Stimulated activated CD8-positive, alpha-beta memory T cell treated with anti-CD3 and anti-CD28 coated beads, Interleukin-7, amount 100 ng/mL, for 1 hour (primary cell): ENCODE measurements at places on chromosomes 2 and 18.

DNA sequence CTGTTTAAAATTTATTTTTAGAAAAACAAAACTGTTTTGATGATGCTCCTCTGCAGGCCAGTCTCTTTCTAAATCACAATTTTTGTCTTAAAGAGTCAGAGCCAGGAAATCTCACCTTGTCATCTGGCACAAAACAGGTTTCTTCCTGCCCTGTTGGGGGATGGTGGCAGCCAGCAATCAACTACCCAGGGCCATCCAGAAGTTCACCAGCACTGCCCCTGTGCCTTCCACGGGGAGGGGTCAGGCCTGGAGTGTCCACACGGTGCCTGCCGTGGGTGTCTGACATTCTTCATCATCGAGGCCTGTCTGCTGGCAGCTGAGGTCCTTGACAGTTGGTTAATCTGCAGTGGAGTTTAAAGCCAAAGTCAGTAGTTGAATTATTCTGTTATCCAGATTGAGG is 40.0 kb upstream of the BMP10 start:
- DNase-seq: no peak

DNA sequence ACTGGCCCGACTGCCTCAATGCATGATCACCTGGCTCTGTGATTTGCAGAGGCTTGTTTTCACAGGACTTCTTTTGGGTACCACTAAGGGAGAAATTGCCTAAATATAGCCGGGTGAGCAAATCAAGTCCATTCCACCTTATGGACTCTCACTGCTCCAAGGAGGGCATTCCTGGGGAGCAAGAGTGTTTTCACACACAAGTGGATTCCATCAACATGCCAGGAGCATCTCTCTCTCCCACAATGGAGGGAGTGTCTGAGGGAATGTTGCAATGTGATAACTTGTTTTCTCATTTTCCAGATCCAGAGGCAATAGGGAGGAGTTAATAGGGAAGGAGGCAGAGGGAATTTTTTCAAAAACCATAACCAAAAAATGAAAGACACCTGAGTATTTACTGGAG is 250.7 kb downstream of the SATB2 start:
- no peak for DNase-seq

DNA sequence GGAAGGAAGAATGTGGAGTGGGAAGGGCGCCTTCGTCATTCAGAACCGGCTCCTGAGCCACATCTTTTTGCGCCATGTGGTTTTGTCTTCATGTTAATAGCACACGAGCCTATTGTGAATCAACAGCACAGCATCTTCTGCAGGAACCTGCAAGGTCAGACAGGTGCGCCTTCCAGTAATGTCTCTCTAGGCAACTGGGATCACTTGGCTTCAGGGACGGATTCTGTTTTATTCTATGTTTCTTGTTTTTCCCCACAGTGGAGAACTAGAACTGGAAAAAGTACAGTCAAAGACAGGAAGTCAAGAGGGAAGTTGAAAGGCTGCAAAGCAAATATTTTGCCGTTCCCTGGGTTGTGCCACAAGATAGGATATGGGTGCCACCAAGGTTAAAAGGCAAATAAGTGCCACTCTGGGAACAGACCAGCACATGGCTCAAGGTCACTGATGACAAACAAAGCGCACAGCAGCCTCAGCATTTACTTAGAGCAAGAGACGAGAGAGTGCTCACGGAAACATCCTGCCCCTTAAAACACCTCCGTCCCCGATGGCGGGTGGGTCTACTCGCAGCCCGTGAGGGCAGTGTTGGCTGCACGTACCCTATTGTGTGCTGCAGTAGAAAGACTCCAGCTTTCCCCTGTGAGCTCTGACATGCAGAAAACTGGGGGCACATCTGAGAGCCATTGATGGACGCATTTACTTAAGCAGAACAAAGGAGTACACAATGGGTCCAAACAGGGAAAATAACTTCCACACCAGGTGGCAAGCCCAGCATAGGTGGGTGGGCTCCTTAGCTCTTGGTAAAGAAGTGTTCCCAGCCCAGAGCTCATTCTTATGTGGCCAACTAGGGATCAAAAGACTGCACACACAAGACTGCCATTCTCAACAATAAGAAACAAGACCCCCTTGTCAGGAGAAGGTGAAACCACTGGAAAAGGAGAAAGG is 107.2 kb upstream of the PARD3B start:
- DNase-seq: no peak

DNA sequence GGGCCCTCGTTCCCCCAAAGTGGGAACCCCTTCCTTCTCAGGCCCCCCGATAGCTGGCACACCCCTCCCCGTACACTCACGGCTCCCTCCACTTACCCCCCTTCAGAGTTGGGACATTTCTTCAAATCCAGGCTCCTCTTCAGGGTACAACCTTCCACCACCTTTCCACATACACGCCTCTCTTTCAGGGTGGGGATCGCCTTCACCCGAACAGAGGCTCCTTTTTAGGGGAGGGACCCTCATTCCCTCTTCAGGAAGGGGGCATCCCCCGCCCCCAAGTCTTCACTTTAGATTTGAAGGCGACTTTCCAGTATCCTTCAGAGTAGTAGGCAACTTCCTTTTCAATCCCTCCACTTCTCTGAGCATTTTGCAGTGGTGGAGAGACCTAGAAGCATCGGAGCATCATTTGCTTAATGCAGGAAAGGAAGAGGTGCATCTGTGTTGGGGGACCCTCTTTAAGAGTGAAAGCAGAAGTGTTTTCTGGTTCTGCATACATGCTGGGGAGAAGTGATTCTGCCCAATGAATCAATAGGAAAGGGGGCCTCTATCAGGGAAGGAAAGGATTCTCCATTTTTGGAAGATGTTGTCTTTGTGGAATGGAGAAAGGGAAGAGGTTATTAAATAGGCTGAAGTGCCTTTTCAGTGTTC is 845 bp downstream of the EML4 start:
- no peak for DNase-seq

DNA sequence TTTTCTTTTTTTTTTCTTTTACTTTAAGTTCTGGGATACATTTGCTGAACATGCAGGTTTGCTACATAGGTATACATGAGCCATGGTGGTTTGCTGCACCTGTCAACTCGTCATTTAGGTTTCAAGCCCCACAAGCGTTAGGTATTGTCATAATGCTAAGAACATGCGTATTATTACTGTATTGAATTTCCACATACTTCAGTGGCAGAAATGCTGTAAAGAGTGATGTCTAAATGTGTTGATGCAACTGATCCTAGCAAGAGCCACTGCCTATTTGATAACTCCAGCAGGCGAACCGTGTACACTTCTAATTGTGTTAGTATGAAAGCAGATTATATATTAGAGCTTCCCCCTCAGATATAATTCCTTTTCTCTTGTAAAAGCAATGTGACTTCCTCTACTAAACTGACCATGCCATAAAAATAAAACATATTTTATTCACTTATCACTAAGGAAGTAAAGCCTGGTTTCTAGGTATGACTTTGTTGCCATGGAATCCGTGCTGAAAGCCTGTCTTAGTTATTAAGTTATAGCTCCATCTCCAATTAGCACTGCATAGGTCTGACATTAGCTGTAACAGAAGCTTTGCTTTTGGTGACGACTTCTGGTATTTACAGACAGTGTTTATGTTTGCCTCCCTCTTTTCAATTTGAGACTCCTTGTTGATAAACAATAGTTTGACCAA is 280.0 kb downstream of the GALR1 start:
- DNase-seq: no peak

DNA sequence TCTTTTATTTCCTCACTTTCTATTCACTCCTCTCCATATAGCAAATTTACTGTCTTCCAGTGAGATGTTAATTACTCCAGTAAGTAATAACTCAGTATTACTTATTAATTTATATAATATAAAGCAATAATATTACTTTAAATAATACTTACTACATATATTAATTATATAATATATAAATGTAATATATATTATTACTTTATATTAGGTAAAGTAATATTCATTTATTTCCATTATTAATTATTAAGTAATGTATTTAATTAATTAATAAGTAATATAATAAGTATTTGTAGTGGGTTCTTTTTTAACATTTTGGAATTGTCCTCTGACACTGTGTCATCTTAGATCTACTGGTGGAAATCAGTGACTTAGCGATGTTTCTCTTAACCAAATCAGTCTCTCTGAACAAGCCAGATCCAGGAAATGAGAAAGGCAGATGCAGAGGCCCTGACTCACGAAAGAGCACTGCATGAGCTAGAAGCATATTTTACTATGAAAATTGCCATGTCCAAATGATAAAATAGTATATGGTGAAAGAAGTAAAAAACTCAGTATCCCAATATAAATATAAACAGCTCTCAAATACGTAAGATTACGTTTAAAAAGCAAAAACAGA is 115.9 kb downstream of the DSEL start:
- no peak for DNase-seq

GRCh38 chr2:96205888-96206287 is 2.7 kb downstream of the STARD7 start:
- DNase-seq: no peak

DNA sequence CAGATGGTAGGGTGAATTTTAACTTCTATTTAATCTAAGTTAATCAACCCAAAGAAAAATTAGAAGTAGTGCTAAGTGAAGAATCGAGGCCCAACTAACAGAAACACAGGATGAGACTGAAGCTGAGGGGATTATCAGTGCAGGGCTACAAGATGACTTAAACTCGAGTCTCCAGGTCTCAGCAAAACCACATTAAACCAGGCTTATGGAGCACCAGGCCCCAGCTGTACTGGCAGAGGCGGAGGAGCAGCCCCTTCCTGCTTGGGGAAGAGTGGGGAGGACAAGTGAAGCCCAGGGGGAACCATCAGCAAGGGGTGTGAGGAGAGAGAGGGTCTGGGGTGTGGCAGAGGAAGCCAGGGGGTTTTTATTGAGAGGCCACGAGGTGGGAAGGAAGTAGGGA is 135.9 kb upstream of the EPAS1 start:
- DNase-seq: no peak

DNA sequence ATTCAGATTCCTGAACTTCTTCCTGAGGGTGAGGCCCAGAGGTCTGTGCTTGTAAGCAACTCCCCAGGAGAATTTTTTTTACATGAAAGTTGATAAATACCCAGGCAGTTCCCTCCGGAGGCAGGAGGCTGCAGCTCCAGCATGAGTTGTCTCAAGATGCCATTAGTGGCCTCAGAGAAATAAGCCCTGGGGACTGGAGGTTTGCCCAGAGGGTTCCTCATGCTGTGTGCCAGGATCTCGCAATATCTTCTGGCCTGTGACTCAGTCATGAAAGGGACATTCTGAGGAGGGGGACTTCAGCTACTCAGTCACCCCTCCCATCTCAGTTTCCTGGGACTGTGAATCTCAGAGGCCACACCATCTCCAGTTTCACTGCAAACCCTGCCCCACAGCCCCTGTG is 49.9 kb downstream of the LYPD1 start:
- DNase-seq: no peak

DNA sequence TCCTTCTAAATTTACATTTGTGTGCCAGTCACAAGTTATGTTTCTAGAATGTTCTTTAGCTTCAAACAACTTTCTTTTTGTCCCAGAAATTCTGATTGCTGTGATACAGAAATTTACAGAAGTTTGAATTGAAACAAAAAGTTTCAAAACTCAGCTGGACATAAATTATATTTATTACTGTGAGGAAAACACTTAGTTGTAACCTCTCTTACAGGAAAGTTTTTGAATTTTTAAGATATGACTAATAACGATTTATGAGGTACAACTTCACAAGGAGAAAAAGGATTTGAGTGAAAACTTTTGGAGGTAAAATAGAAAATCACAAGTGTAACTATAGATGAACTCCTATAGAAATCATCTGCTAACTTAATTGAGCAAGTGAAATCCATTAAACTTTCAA is 205.3 kb downstream of the TMEM247 start:
- DNase-seq: no peak

DNA sequence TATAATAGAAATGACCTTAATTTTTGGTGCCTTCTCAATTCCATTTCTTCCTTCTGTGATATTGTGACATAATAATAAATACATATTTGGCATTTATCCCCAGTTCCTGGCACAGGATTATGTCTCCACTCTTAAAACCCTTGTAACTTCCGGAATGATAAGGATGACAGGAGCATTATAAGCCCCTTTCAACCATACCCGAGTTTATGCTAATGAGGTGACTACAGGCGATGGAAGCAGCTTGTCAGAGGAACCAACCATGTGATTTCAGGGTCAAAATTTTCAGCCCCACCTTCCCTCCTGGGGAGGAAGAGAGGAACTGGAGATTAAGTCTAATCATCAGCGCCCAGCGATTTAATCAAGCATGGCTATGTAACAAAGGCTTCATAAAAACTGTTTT is 528.5 kb upstream of the CRIM1 start:
- DNase-seq: no peak

- DNase-seq: no peak
These were observed 487.6 kb downstream of the METTL4 start for GRCh38 chr18:2083691-2084090.

DNA sequence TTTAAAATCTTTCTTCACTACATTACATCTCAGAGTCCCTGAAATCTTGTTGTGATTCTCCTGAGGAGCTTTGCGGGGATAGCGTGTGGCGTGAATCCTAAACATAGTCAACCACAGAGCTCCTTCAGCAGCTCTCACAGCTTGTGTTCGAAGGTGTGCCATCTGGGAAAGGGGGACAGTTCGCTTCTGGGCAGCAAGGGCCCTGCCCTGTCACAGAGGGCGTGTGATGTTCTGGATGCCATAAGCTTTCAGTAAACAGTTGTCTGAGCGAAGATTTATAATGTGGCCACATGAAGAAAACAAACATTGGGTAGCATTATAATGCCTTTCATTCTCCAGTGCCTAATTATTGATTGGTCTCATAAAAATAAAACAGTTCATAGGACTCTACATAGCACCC is 172.5 kb downstream of the MYO1B start:
- DNase-seq: no peak

GRCh38 chr18:12010187-12010802 is 29.0 kb downstream of the IMPA2 start:
- DNase-seq: no peak

DNA sequence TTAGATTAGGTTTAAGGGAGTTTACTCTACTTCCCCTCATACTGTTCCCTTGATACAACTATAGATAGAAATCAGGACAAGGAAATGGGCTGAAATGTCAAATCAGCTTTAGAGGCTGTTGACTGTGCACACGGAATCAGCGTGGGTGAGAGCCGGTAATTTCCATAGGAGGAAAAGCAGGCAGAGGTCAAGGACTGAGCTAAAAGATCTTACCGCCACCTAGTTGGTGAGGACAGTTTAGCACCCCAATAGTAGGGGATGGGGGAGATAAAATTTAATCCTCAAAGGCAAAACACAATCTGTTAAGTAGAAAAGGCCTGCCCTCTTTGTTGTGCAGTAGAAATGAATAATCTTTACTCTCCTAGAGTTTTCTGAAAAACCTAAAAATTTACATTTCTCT is 1154.5 kb upstream of the CHAC2 start:
- no peak for DNase-seq

DNA sequence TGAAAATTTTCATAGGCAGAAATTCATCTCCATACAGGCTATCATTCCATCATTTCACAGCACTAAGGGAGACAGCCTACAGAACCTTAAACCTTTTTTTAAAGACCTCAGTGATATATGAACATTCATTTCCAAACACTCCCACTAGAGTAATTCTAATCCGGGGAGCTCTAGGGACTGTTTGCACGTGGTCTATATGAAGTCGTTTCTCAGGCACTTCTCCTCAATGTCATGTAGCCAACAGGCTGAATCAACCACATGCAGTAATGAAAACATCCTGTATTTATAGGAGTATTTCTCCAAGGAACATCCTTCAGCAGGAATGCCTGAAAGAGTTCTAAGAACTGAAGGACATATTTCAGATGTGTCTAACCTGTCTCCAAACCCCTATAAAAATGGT is 97.3 kb upstream of the CREB1 start:
- DNase-seq: no peak
